ENCODE measurements at places on chromosomes 2 and 18.

DNA sequence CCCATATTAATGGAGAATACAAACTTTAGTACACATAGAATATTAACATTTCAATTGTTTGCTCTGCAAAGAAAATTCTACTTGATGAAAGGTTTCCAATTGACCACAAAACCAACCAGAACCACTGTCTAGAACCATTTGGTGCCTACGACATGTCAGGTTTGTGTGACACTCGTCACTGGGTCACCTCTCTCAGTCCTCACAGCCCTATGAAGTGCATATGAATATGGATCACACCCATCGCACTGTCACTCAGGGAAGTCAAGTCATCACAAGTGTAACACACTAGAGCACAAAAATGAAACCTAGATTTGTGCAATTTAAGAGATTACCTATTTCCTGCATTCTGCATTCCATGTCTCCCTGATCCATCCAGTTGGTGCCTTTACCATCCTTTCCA is 43.7 kb downstream of the PTPN2 start:
- no peak for DNase-seq

- no peak for DNase-seq
Observed at GRCh38 chr2:179840840-179841239, 20.6 kb downstream of the ZNF385B start.

- no peak for DNase-seq
Observed at GRCh38 chr2:110873056-110873502, 140.7 kb downstream of the ACOXL start.

- no peak for DNase-seq
Observed at GRCh38 chr2:159961037-159961436, 101.4 kb downstream of the PLA2R1 start.

GRCh38 chr2:186984481-186984880 is 135.5 kb upstream of the ZSWIM2 start:
- no peak for DNase-seq

DNA sequence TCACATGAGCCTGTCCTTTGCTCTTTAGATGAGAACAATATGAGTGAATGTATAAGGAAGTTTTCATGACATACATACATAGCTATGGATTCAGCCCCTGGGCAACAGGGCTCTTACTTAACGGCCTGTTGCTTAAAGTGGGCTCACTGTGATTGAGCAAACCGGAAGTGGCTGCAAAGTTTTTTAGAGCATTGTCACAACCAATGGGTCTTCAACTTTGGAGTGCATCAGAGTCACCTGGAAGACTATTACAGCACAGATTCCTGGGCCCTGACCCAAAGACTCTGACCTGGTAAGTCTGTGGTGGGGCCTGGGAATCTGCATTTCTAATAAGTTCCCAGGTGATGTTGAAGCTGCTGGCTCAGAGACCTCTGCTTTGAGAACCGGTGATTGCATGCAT is 106.3 kb upstream of the SEC11C start:
- DNase-seq = no peak

DNA sequence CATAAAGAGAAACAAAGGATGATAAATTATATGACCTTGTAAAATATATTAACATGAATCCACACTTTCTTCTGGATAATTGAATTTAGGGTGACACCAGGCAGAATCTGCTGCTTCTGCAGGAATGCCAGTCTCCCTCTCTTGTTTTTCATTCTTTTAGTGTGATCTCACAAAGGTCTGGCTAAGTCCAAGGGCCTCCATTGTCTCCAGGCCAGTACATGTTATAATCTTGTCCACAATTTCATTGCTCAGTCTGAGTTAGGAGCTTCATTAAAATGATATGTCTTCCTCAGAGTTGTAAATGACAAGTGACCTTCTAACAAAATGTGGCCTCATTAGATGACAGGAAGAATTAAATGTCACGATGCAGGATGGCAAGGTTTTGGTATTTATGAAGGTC is 110.2 kb downstream of the APOB start:
- no peak for DNase-seq

DNA sequence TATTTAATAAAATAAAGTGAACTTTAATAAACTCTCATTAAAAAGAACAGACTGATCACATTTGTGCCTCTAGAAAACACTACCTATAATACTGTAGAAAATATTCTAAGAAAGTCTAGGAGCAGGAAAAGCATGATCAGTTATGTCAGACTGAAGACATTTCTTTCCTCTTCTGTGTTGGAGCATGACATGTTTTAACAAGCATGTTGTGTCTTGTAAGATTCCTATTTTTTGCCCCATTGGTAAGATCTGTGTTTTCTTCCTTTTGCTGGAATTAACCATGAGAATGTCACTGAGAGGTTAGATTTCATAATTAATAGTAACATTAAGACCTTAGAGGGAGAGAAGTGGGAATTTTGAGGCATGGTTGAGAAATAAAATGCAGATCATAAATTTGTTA is 27.7 kb downstream of the LAMA3 start:
- no peak for DNase-seq

- no peak for DNase-seq
Observed at GRCh38 chr2:12773586-12774394, 57.1 kb downstream of the TRIB2 start.

DNA sequence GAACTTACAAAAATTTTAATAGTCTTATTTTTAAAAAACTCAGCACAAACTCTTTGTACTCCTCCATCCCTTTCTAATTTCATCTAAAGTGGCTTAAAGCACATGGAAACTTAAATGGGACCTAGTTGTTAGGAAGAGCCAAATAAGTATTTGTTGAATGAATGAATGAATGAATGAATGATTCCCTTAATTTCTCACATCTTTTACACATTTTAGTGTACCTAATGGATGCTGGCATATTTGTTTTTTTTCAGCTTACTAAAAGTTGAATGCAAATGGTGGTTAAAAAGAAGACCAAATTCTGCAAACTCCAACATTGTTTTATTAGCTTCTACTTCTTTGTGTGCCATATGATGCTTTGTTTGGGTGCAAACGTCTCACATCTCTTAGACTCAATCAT is 89.6 kb downstream of the KYNU start:
- DNase-seq = no peak

DNA sequence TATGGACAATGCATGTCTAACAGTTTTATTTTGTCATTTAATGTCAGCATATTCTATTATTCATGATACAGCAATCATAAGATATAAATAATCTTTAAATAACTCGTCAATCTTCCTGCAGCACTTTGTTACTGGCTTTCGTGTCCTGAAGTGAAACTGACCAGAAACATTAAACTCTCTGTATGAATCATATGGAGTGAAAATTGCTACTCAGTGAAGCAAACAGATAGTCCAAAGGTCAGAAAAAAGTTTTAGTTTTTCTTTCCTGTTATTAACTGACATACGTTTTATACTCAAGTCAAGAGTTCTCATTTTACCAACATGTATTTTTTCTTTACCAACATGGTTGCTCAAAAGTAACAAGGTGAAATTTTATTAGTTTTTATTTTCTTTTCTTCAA is 106.8 kb upstream of the GALNT5 start:
- no peak for DNase-seq

GRCh38 chr2:37526323-37526722 is 145.1 kb downstream of the CDC42EP3 start:
- DNase-seq = no peak

DNA sequence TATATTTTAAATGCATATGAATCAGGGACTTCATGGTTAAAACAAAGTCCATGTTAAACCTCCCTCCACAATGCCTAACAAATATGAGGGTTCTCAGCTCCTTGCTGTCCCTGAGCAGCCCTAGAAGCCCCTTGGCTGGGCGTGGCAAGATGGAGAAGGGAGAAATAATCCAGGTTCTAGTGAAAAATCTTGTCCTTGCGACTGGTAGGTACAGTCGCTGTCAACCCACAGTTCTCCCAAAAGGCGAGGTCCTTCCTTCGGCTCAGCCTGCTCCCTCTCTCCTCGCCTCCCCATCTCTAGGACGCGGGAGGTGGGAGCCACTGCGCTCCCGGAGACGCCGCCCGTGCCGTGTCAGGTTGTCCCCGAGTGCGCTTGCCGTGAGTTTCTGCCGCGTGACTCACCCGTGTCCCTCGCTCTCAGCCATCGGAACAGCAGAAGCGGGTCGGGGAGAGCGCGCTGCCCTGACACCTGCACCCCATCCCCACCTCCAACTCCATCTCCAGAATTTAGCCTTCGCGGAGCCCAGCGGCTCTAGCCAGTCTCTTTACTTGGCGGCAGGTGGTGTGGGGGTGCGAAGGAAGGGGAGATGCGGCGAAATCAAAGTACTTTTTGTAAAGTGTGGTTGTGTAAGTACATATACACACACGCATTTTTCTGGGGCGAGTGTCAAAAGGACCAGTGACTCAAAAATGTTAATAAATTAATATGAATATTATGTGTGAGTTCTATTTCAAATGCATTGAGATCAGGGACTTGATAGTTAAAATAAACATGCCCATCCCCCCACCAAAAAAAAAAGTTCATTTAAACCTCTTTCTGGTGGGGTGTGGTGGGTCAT is 65.1 kb upstream of the TMEM17 start:
- DNase-seq = no peak

GRCh38 chr2:227906991-227907390 is 35.6 kb downstream of the DAW1 start:
- no peak for DNase-seq

GRCh38 chr18:63237881-63238692 is 81.5 kb downstream of the BCL2 start:
- no peak for DNase-seq

DNA sequence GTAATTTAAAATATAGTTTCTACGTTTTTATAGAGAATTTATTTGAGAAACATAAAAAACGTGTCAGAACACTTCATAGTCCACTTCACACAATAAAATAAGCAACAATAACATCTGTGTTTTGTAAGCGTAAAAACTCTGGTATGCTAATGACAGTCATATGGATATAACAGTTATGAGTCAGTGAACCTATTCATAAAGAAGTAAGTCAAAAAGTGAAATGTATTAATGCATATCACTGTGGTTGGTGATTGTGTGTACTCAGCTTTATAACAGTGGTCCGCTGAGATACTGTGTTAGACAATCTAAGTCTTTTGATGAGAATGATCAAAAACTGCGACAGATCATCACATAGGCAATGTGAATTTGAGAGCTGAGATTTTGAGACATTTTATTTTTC is 153.2 kb downstream of the WDR7 start:
- no peak for DNase-seq

DNA sequence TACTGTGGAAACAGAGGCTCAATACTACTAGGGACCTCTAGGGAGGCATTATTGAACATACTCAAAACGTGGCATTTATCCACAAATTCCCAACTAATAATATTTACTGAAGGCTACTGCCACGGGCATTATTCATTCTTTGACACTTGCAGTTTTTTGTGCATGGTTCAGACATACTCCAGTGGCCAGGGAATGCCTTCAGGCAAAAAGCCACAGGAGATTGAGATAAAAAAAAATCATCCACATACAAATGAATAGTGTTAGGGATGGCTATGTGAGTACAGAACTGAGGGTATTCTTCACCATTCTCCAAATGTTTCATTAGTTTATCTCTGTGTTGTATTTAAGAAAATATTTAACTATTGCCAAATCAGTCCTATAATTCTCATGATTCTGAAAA is 974.9 kb upstream of the PIK3C3 start:
- DNase-seq = no peak

DNA sequence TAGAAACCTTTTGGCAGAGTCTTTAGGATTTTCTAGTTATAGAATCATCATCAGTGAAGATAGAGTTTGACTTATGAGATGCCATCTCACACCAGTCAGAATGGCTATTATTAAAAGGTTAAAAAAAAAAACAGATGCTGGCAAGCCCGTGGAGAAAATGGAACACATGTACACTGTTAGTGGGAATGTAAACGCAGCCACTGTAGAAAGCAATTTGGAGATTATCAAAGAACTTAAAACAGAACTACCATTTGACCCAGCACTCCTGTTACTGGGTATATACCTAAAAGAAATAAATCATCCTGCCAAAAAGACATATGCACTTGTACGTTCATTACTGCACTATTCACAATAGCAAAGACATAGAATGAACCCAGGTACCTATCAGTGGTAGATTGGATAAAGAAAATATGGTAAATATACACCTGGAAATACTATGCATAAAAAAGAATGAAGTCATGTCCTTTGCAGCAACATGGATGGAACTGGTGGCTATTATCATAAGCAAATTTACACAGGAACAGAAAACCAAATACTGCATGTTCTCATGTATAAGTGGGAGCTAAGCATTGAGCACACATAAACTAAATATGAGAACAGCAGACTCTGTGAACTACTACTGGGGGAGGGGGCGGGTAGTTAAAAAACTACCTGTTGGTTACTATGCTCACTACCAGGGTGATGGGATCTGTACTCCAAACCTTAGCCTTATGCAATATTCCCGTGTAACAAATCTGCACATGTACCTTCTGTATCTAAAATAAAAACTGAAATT is 279.0 kb downstream of the KIAA1328 start:
- DNase-seq = no peak

DNA sequence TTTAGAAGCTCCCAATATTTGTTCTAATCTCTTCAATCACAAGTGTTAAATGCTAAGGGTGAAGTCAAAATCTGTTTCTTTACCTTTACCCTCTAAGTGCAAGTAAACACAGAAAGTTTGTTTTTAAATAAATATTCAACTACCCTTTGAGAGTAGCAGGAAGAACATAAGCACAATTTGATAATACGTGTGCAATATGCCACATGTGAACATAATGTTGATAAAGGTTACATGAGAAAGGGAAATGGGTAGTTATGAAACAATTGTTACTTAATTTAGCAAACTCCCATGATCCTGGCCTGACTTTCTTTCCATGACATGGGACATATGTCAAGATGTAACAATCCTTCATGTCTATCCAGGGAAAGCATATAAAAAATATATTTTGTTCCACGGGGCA is 7.1 kb downstream of the SPRED2 start:
- no peak for DNase-seq

GRCh38 chr18:32595832-32596231 is 125.2 kb upstream of the GAREM1 start:
- DNase-seq = no peak

- DNase-seq = no peak
Observed at GRCh38 chr2:46481198-46482193, 2.1 kb downstream of the TMEM247 start.

DNA sequence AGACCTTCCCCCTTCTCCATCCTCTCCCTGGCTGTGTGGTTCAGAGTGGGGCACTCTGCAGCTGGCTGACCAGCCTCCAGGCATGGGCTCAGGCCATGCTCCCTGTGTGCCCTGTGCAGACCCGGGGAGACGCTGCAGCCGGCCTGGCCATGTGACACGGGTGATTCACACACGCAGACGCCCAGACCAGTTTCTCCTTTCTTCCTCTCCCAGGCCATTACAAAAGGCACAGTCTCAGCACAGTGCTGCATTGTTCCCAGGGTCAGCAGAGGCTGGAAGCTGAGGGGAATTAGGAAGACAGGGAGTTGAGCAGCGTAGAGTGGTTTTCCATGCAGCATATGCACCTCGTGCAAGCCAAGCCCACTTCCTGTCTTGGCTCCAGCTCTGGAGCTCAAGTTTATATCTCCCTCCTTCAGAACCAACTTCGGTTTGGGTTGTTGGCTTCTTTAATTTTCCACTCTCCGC is 288.5 kb downstream of the TNS1 start:
- DNase-seq = no peak

- no peak for DNase-seq
Observed at GRCh38 chr18:36595046-36595817, 233.6 kb downstream of the TPGS2 start.

GRCh38 chr2:68236103-68236734 is 16.1 kb downstream of the PPP3R1 start:
- DNase-seq = no peak

GRCh38 chr2:176999301-176999700 is 213.3 kb upstream of the HNRNPA3 start:
- no peak for DNase-seq

GRCh38 chr2:210663631-210664089 is 107.3 kb downstream of the CPS1 start:
- no peak for DNase-seq

GRCh38 chr2:176173567-176174381 is 14.7 kb upstream of the HOXD1 start:
- DNase-seq = no peak

Data from left forelimb (tissue), 1 donor.